Foreskin keratinocyte (primary cell): ENCODE measurements at places on chromosomes 3 and 15. TPM values are rescaled to one million over a fixed set of nuclear protein-coding genes. Genes with fewer than 3 reads are reported as not detected.

ALDH1A2 gene
- total RNA-seq = 1.7 and 1.9 TPM in 2 replicates

TMEM62 gene
- 11.3 and 14.1 TPM in 2 replicates for total RNA-seq

SLC12A1 gene
- not detected in 2 replicates for total RNA-seq

ANKRD63 gene
- total RNA-seq = not detected in 2 replicates
